Endodermal cell (in vitro differentiated cells): ENCODE measurements at places on chromosomes 3 and 15. TPM values are rescaled to one million over a fixed set of nuclear protein-coding genes. Genes with fewer than 3 reads are reported as not detected.

GRCh38 chr3:97257942-97258697, 443.7 kb downstream of the EPHA6 start:
- H3K27me3 ChIP-seq: no peaks in the 10 kb centered on the region
- no peak overlapping the region for H3K4me3 ChIP-seq
- no peaks in the 10 kb centered on the region for H3K4me1 ChIP-seq
- no peaks in the 10 kb centered on the region for H3K36me3 ChIP-seq

GRCh38 chr3:98600412-98601095, 7.1 kb upstream of the CPOX start:
- H3K27me3 ChIP-seq: no peaks in the 10 kb centered on the region
- H3K4me3 ChIP-seq: no peak overlapping the region
- H3K27ac ChIP-seq: no peak overlapping the region
- DNase-seq: no peak
- H3K36me3 ChIP-seq: no peaks in the 10 kb centered on the region

GRCh38 chr15:93033434-93034045, 55.5 kb downstream of the RGMA start:
- H3K36me3 ChIP-seq: no peaks in the 10 kb centered on the region
- H3K4me1 ChIP-seq: peaks cover 4% of the 10 kb centered on the region
- no peak overlapping the region for H3K4me3 ChIP-seq
- no peak overlapping the region for H3K27ac ChIP-seq
- DNase-seq: peak; percentile 40

DNA sequence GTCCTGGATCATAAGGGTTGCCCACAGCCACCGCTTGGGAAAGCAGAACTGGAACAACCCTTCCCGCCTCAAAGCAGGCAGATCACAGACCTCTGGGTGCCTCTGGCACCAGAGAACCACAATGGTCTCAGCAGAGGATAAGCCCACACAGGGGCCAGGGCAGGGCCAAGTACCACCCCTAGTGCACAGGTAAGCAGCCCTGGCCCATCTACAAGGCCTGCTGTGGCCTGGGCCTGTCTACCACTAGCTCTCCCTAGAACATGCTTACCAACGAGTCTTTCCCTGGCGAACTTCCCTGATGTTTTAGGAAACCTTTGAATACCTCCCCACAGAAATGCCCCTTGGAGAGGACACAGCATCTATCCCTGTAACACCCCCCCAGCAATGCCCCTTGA, 28.3 kb downstream of the TNK2 start:
- H3K27ac ChIP-seq: no peak overlapping the region
- H3K4me1 ChIP-seq: no peaks in the 10 kb centered on the region
- peaks cover 33% of the 10 kb centered on the region for H3K36me3 ChIP-seq
- no peaks in the 10 kb centered on the region for H3K27me3 ChIP-seq
- H3K4me3 ChIP-seq: no peak overlapping the region
- no peak for DNase-seq

- no peak overlapping the region for H3K27ac ChIP-seq
- no peak for DNase-seq
- H3K4me3 ChIP-seq: no peak overlapping the region
- H3K27me3 ChIP-seq: no peaks in the 10 kb centered on the region
These were observed 168.2 kb downstream of the CBLB start for GRCh38 chr3:105700575-105700974.

DNA sequence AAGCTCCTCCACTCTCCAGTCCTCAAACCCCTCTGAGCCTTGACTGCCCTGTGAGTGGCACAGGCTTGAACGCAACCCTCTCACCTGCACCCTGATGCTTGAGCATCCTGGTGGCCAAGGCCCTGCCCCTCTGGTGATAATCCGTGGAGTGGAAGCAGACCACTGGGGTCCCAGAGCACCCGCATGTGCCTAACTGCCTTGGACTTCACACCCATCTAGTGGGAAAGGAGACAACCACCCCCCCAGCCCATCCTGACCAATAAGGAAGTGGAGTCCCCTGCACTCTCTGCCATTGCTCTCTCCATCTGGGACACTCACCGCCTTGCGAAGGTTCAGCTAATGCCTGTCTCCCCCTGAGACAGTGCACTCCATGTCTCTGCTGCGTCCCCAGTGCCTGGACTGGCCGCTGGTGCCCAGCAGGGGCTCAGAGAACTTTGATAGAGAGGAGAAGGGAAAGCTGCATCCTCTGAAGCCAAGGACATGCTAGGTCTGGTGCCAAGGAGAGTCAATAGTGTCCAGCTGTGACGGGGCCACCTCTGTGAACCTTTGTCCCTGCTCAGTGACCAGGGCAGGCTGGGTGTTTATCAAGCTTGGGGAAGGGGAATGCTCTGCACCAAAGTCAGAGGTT, 3.4 kb downstream of the KLF15 start:
- H3K27me3 ChIP-seq: no peaks in the 10 kb centered on the region
- H3K36me3 ChIP-seq: no peaks in the 10 kb centered on the region
- H3K4me1 ChIP-seq: peaks cover 8% of the 10 kb centered on the region
- DNase-seq: no peak
- H3K4me3 ChIP-seq: no peak overlapping the region

GRCh38 chr3:197186887-197187588, 111.4 kb downstream of the DLG1 start:
- H3K4me1 ChIP-seq: no peaks in the 10 kb centered on the region
- no peaks in the 10 kb centered on the region for H3K27me3 ChIP-seq
- no peak overlapping the region for H3K4me3 ChIP-seq

The SLC12A8 gene
- total RNA-seq: 14.9 and 18.6 TPM in 2 replicates

The C2CD4B gene
- total RNA-seq: 0.22 to 0.75 TPM (median 0.40 TPM) in 3 replicates

The SEMA6D gene
- 44.8 and 48.7 TPM in 2 replicates for total RNA-seq

The CCR2 gene
- not detected in 2 replicates for total RNA-seq
